ENCODE measurements at places on chromosomes 13 and 19.

DNA sequence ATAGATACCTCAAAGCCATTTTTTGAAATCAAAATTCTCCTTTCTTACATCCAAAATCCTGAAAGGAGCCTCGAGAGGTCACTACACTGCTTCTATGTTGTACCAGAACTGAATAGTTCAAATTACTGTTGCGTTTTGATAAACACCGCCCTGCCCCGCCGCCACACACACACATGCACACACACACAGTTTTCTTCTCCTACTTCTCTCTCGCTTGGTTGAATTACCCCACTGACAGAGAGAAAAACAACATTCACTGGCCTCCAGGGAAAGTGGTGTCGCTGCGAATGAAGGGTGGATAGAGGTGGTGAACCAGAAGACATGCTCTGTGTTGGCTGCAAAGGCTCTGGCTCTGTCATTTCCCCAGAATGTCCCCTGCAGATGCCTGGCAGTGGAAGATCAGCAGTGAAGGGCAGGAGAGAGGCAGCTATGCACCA, 183.4 kb upstream of the RFC3 start:
- DNase-seq, result no peak

- DNase-seq, result no peak
Measured at GRCh38 chr19:6576869-6577475, 14.0 kb downstream of the CD70 start.

DNA sequence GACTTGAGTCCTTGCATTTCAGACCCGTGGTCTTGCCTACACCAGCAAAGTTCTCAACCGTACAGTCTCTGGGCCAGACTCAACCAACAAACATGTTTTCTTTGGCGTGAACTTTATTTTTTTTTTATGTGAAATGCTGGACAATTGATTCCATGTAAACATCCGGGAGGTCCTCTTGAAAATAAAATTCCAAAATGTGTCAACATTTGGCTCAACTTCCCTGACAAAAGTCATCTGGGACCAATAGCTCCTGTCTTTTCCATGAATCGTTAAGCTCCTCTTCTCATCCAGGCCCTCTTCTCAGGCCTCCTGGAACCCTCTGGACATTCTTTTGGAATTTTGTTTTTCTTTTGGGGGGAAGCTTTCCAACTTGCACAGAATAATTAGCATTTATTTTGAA, 2.7 kb downstream of the ALDH16A1 start:
- no peak for DNase-seq

- DNase-seq, result no peak
Measured at GRCh38 chr13:87998081-87998480, 326.9 kb downstream of the SLITRK5 start.

DNA sequence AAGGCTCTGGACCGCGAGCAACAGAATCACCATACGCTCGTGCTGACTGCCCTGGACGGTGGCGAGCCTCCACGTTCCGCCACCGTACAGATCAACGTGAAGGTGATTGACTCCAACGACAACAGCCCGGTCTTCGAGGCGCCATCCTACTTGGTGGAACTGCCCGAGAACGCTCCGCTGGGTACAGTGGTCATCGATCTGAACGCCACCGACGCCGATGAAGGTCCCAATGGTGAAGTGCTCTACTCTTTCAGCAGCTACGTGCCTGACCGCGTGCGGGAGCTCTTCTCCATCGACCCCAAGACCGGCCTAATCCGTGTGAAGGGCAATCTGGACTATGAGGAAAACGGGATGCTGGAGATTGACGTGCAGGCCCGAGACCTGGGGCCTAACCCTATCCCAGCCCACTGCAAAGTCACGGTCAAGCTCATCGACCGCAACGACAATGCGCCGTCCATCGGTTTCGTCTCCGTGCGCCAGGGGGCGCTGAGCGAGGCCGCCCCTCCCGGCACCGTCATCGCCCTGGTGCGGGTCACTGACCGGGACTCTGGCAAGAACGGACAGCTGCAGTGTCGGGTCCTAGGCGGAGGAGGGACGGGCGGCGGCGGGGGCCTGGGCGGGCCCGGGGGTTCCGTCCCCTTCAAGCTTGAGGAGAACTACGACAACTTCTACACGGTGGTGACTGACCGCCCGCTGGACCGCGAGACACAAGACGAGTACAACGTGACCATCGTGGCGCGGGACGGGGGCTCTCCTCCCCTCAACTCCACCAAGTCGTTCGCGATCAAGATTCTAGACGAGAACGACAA, 1.8 kb downstream of the PCDH17 start:
- DNase-seq, result no peak

- no peak for DNase-seq
Measured at GRCh38 chr13:31276421-31276820, 76.6 kb downstream of the B3GLCT start.

DNA sequence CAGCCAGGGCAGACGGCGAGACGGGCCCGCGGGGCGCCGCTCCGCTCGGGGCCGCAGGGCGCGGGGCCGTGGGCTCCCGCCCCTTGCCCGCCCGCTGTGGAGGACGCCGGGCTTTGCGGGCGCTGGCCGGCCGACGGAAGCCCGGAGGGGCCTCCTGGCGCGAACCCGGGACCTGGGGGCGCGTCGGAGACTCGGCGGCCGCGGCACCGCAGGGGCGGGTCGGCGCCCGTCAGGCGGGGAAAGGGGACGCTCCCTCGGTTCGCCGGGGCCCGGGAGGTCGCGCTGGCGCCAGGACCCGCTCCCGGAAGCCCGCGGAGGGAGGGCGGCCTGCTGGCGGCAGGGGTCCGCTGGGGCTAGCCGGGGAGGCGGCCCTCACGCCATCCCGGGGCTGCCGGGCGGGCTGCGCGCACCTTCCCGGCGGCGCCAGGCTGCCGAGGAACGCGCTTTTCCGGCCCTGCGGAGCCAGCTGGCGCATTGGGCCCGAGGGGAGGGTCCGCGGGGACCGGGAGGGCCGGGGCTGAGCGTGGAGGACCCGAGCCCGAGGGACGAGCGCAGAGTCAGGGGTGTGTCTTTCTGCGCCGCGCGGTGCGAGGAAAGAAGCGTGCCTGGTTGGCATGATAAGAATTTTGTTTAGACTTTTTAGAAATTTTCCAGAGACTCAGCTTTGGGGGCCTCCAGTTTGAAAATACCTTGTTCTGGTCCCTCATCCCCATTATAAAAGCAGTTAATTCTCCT, 511 bp downstream of the GARRE1 start:
- DNase-seq, result peak; percentile 7

- peak; percentile 26 for DNase-seq
Measured at GRCh38 chr13:40982772-40983171, 36.3 kb downstream of the ELF1 start.

GRCh38 chr19:56341948-56342347, 27.3 kb upstream of the ZSCAN5A start:
- DNase-seq, result no peak

Measured in activated T-cell treated with anti-CD3 and anti-CD28 coated beads for 1 hour (primary cell).